Activated CD8-positive, alpha-beta T cell treated with anti-CD3 and anti-CD28 coated beads, Interleukin-2, amount 10 ng/mL, durations not matched to agents 7 days and 5 days (primary cell): ENCODE measurements at places on chromosomes 4 and X.

- H3K4me1 ChIP-seq: no peaks in the 10 kb centered on the region
- H3K27ac ChIP-seq: no peak overlapping the region
- DNase-seq: no peak
- H3K27me3 ChIP-seq: no peaks in the 10 kb centered on the region
- H3K36me3 ChIP-seq: no peaks in the 10 kb centered on the region
Measured at GRCh38 chr4:182019148-182019652, 224.0 kb upstream of the TENM3 start.

DNA sequence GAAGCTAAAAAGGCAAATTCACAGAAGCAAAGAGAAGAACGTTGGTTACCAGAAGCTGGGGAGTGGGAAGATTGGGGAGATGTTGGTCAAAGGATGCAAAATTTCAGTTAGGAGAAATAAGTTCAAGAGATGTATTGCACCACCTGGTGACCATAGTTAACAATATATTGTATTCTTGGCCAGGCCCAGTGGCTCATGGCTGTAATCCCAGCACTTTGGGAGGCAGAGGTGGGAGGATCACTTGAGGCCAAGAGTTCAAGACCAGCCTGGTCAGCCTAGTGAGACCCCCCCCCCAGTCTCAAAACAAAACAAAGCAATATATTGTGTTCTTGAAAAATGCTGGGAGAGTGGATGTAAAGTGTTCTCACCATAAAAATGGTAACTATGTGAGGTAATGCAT lies 67.9 kb downstream of the TAB3 start:
- H3K27me3 ChIP-seq: peaks cover 4% of the 10 kb centered on the region
- H3K27ac ChIP-seq: no peak overlapping the region
- H3K36me3 ChIP-seq: no peaks in the 10 kb centered on the region
- DNase-seq: no peak

GRCh38 chrX:75115707-75116413 lies 40.2 kb downstream of the ABCB7 start:
- H3K4me3 ChIP-seq: no peak overlapping the region
- no peaks in the 10 kb centered on the region for H3K27me3 ChIP-seq
- no peak overlapping the region for H3K27ac ChIP-seq
- DNase-seq: no peak

GRCh38 chr4:41749631-41750039 lies 1.1 kb upstream of the PHOX2B start:
- no peaks in the 10 kb centered on the region for H3K4me1 ChIP-seq
- H3K27me3 ChIP-seq: peaks cover 81% of the 10 kb centered on the region
- H3K36me3 ChIP-seq: peaks cover 6% of the 10 kb centered on the region
- peak overlapping the region; percentile 6 for H3K27ac ChIP-seq

DNA sequence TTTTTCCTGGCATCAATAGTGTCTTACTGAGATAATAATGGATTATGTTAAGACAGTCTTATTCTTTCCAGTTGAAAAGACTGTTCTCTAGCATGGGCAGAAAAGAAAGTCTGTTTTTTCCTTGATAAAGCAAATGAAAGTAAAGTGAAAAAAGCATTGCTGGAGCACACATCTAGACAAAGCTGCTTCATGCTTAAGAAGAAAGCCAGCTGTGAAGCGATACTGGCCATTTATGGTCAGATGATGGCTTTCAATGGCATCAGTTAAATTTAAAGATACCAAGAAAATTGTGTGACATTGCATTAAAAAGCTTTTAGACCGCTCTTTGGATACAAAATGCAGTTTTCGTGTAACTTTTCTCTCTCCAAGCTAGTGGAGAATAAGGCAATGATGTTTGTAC lies 242.1 kb upstream of the TRAM1L1 start:
- no peaks in the 10 kb centered on the region for H3K36me3 ChIP-seq
- no peak overlapping the region for H3K4me3 ChIP-seq
- H3K4me1 ChIP-seq: no peaks in the 10 kb centered on the region
- H3K27me3 ChIP-seq: no peaks in the 10 kb centered on the region

- H3K27ac ChIP-seq: no peak overlapping the region
- H3K4me1 ChIP-seq: no peaks in the 10 kb centered on the region
- H3K36me3 ChIP-seq: no peaks in the 10 kb centered on the region
- no peaks in the 10 kb centered on the region for H3K27me3 ChIP-seq
- DNase-seq: no peak
Measured at GRCh38 chrX:11386001-11386523, 92.8 kb downstream of the AMELX start.

DNA sequence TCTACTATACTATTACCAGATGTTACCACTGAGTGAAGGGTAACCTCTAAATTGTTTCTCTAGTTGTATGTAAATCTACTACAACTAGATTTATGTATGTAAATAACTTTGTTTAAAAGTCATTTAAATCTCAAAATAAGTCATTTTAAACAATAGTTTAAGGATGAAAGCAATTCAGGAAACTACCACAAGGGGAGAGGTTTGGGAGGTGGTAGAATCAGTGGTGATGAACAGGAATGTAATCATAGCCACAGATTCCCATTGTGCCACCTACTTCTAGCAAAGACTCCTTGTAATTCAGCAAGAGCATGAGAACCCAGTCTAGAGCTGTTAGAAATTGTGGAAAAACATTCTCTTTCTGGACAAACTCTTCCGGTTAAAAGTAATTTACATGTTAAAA lies 234.6 kb downstream of the SLC7A11 start:
- H3K4me3 ChIP-seq: no peak overlapping the region
- no peaks in the 10 kb centered on the region for H3K36me3 ChIP-seq
- DNase-seq: no peak
- no peaks in the 10 kb centered on the region for H3K4me1 ChIP-seq
- H3K27ac ChIP-seq: no peak overlapping the region

DNA sequence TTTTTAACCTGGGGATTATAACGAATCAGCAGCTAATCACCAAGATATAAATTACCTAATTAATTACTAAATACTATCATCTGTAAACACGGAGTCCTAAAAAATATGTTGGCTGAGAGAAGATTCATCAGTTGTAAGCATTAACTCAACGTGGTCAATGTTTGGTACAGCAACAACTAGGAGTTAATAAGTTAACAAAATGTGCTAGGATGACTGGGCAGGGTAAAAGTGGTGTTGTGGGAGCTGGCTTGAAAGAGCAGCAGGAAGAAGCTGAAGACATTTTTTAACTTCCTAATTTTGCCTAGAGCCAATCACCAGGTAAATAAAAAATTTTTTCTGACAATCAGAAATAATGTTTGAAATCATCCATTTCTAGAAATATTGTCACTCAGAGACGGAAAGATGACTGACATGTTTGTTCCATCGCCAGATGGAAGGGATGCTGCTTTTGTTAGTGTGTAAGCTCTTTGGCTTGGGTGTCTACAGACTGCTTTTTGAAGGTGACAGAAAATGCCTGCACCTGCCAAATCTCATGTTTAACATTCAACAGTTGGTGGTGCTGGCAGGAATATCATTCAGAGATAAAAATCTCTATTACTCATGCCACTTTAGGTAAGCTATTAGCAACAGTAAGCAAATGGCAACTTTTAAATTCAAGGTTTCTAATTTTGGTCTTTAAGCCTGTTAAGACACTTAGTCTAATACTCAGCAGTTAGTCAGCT lies 1126.9 kb downstream of the STPG2 start:
- no peaks in the 10 kb centered on the region for H3K4me1 ChIP-seq
- H3K27ac ChIP-seq: no peak overlapping the region
- H3K4me3 ChIP-seq: no peak overlapping the region

DNA sequence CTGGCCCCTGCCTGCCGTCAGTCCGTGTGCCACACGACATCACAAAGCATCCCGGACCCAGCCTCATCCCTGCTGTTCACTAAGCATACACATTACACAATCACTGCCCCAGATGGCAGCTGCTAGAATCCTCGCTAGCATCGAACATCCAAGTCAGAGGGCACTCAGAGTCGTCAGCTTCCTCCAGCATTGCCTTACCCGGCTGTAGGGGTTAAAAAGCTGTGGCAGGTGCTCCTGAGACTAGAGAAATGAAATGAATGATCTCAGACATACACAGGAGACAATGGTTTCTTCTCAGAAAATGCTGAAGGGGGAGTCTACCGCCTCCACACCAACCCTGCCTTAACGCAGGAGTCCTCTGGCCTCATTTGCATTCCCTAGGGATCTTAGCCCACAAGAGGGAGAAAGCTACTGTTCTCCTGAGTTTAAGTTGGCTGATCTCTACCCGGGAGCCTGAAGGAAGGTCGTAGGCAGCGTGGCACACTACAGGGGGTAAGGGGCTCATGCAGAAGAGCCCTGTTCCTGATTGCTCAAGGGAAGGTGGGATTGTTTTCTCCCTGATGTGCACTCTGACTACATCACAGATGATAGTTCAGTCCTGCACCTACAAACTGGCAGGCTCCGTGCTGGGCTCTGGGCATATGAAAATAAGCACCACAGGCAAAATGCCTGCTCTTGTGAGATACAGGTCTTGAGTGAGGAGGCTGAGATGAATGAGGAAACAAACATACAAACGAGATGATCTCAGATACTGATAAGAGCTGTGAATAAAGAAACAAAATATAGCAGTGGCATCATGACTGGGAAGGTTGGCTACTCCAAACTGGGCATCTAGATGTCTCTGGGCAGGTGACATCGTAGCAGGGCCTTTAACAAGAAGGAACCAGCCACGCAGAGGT lies 2.6 kb upstream of the KIAA0232 start:
- peak overlapping the region; percentile 54 for H3K27ac ChIP-seq
- H3K27me3 ChIP-seq: no peaks in the 10 kb centered on the region
- no peak overlapping the region for H3K4me3 ChIP-seq
- peaks cover 72% of the 10 kb centered on the region for H3K4me1 ChIP-seq
- no peak for DNase-seq
